ENCODE measurements at places on chromosomes 4 and X.

- no peak for DNase-seq
Measured at GRCh38 chrX:12802741-12803140, 11.5 kb downstream of the PRPS2 start.

DNA sequence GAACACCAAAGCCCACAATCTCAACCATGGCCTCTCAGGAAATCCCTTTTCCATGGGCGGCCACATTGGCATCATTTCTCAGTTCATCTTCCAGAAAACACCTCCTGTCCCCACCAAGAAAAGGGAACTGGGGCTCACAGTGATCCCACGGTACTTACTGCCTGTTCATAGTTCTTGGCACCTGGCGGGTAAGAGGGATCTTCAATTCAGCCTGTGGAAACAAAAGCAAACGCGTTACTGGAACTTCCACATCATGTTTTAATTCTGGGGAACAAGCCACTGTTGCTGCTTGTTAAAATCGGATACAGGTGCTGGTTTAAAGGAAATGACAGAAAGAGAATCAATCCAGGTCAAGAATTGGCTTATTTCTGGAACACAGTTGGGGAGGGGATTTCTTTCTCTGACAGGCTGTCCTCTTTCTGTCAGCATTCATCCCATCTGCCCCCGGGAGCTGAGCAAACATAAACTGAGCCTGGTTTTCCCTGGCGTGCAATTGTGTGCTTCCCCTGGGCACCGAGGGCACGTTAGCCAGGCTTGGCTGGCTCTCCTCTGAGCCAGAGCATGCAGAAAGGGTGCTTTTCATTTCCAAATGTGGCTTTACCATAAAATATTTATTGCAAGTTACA, 16.8 kb downstream of the CLNK start:
- no peak for DNase-seq

- DNase-seq, result no peak
Measured at GRCh38 chrX:118807151-118808017, 16.2 kb upstream of the ZCCHC12 start.

- DNase-seq, result no peak
Measured at GRCh38 chrX:65707151-65707550, 39.7 kb downstream of the MSN start.

DNA sequence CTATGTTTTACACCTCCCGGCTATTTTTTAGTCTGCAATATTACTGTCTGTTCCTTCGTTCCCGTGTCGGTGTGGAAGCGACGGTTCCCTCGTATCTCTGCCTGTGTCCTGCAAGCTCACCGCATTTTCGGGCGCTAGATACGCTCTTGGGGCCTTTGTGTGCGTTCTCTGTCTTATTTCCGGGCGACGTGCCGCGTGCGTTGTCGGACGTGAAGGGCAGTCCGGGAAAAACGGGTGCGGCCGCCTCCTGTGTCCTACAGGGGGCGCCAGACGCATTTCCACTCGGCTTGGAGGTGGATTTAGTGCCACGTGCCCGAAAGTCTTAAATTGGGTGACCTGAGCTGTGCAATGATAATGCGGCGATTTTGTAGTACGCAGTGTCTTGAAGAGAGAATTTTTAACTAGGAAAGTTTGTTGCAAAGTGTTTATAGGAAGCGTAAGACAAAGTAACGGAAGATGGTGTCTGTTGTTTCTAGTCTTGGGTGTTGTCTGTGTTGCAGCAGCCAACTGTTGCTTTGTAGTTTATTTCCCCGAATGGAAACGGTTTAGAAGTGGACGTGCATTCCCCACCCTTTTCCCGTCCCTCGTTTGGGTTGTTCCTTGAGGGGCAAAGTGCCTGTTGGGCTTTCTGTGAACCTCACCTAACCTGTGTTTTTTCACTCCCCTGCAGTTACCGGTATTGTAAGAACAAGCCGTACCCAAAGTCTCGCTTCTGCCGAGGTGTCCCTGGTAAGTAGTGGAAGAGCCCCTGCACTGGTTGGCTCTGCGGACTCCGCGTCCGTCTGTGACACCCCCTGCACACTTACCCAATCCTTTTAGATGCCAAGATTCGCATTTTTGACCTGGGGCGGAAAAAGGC, 720 bp downstream of the RPL10 start:
- DNase-seq, result peak; percentile 69

DNA sequence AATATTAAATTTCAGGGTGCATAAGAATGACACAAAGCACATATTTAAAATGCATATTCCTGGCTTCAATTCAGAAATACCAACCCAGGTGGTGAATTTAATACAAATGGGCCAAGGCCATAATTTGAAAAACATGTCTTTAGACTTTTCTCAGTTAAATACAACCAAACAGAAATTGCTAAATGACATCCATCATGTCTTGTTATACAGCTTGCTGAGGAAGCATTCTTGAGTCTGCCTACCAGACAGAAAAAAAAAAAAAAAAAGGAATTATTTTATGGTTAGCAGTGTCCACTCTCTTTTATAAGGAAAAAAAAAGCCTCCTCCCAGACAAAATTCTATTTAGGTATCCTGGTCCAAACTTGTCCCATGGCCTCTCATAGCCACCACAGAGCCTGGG, 119.1 kb downstream of the PAPSS1 start:
- DNase-seq, result no peak

DNA sequence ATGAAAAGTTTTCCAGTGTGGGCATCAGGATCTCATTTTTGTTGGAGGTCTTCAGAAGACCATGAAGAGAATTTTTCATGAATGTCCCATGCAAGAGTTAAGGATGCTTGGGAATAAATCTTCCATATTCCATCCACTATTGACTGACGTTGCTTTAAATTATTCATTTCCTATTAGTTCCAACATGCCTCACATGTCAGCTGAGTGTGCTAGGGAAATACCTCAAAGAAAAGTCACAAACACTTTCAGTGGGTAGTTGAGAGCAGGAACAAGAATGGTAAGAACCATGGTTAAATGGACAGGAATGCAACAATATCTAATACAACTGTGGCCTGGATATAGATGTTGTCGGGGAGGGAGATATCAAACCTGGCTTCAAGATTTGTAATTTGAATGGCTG, 610.1 kb downstream of the TECRL start:
- DNase-seq, result no peak

GRCh38 chr4:57080781-57081650, 29.2 kb downstream of the IGFBP7 start:
- no peak for DNase-seq

DNA sequence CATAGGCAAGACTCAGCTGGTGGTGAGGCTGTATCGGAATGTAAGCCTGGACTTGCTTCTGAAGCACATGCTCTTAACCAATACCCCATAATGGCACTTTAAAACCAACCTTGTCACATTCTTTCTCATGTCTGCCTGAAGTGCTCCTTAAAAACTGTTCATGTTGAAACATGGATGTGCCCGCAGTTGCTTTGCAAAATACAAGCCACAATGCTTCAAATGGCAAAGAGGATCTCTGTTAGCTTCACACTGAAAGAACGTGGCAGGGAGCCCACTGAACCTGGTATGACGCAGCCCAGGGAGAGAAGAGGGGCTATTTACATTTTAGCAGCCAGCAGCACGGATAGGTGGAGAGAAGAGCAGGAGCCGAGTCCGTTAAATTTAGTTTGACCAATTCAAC, 29.3 kb downstream of the SOD3 start:
- DNase-seq, result no peak

GRCh38 chrX:2609431-2610238, 81.5 kb upstream of the CD99 start:
- no peak for DNase-seq
